ENCODE measurements at places on chromosomes 6 and 20. TPM values are rescaled to one million over a fixed set of nuclear protein-coding genes. Genes with fewer than 3 reads are reported as not detected.

The PAX1 gene
- not detected for total RNA-seq

DNA sequence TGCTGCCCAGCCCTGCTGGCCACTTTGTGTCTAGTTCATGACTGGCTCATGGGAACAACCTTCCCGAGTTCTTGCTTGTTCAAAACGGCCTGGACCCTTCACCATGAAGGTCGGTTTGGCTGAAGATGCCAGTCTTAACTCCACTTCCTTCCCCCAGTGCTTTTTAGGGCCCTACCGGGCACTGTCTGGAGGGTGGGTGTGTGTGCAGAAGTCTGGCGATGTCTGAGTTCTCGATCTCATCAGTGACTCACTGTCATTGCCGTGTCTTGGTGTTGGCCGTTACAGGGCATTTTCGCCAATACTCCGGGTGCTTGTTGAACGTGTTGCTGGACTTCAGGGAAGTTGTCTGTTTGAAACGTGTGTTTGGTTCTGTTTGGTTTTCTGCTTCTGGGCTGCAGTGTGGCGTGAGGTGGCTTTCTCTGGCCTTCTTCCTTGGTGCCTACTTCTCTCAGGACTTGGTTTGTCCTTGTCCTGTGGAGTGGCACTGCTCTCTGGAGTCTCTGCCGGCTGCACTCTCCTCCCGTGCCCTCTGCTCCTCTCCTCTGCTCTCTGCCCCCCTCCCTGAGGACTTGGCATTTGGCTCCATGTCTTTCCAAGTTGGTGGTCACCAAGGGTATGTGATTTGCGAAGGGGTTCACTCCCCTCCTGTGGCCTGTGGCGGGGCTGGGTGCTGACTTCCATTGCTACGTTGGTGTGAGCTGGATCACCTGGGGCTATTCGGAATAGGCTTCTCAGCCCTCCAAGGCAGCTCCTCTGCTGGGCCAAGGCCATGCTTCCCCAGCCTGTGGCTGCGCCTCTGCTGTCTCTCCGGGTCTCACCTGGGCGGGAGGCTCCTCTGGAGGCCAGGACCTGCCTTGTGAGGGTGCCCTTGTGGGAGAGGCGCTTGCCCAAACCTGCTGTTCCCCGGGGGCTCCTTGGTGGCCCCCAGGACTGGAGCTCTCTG is 38.2 kb downstream of the PYGB start:
- DNase-seq: peak; percentile 4
- H3K27ac ChIP-seq: no peak overlapping the region

DNA sequence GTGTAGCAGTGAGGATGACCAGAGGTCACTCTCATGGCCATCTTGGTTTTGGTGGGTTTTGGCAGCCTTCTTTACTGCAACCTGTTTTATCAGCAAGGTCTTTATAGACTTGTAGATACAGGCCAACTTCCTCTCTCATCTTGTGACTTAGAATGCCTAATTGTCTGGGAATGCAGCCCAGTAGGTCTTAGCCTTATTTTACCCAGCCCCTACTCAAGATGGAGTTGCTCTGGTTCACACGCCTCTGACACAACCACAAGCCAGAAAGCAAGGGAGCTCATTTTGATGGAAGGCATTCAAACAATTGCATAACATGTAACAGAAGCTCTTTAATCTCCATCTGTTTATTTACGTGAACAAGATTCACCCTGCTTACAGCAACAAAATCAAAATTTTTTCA is 492.0 kb upstream of the SULF2 start:
- H3K4me3 ChIP-seq: no peak overlapping the region
- peaks cover 14% of the 10 kb centered on the region for H3K4me1 ChIP-seq
- no peaks in the 10 kb centered on the region for H3K27me3 ChIP-seq

DNA sequence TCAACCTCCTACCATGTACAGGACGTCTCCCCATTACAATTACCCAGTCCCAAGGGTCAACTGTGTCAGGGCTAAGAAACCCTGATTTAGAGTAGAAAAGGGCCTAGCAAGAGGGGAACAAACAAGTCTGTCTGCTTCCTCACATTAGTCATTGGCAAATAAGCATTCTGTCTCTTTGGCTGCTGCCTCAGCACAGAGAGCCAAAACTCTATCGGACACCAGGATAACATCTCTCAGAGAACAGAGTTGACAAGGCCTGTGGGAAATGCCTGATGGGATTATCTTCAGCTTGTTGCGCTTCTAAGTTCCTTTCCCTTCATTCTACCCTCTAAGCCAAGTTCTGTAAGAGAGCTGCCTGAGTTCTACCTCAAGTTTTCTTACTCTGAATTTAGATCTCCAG is 19.0 kb upstream of the VSX1 start:
- no peak overlapping the region for H3K27ac ChIP-seq
- H3K27me3 ChIP-seq: no peaks in the 10 kb centered on the region
- no peaks in the 10 kb centered on the region for H3K4me1 ChIP-seq
- no peak for DNase-seq

The TSHZ2 gene
- 2.6 TPM for total RNA-seq

- no peak overlapping the region for H3K4me3 ChIP-seq
- H3K36me3 ChIP-seq: no peaks in the 10 kb centered on the region
- no peaks in the 10 kb centered on the region for H3K27me3 ChIP-seq
- no peak for DNase-seq
- H3K4me1 ChIP-seq: no peaks in the 10 kb centered on the region
- no peak overlapping the region for H3K27ac ChIP-seq
These were observed 429.5 kb upstream of the ARID1B start for GRCh38 chr6:156347656-156348055.

- no peaks in the 10 kb centered on the region for H3K4me1 ChIP-seq
- H3K27me3 ChIP-seq: no peaks in the 10 kb centered on the region
- peaks cover 92% of the 10 kb centered on the region for H3K36me3 ChIP-seq
- H3K27ac ChIP-seq: no peak overlapping the region
These were observed 555.5 kb downstream of the UTRN start for GRCh38 chr6:144840619-144841018.

The C6orf58 gene
- not detected for total RNA-seq

- no peaks in the 10 kb centered on the region for H3K27me3 ChIP-seq
- H3K27ac ChIP-seq: peak overlapping the region; percentile 82
- H3K4me3 ChIP-seq: no peak overlapping the region
- peaks cover 74% of the 10 kb centered on the region for H3K4me1 ChIP-seq
- H3K36me3 ChIP-seq: peaks cover 5% of the 10 kb centered on the region
- no peak for DNase-seq
These were observed 17.6 kb downstream of the NEDD9 start for GRCh38 chr6:11214901-11215300.

DNA sequence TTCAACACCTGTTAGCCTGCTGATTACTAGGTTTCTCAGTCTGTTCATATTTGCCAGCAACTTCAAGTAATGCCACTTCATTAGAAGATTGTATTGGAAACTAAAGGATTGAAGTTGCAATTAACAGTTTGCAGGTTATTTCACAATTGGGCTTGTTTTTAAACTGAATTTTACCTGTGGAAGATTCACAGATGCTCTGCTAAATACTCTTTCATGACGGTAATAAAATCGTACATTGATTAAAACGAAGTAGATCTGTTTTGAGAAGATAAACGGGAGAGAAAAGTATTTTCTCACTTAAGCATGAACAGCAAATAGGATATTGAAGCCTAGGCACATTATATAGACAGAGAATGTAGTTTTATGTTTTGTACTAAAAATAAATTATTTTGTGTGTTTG is 1.6 kb downstream of the RNF182 start:
- no peak overlapping the region for H3K4me3 ChIP-seq
- no peak for DNase-seq
- no peaks in the 10 kb centered on the region for H3K36me3 ChIP-seq
- no peak overlapping the region for H3K27ac ChIP-seq

DNA sequence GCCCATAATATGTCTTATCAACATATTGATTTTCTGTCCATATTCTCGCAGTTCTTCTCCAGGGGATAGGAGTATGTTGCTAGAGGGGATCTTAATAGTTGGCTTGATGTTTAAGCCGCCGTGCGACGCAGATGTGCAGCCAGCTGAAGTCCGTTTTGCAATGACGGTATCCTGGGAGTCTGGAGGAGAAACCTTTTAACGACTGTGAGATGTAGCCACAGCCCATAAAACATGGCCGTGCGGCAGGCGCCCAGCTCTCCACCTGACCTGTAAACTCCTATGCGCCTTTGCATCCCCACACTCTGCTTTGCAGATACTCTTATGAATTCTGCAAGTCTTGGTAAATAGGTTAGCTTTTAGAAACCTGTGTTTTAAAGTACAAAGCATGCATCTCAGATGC is 36.9 kb downstream of the BMP6 start:
- no peaks in the 10 kb centered on the region for H3K36me3 ChIP-seq
- no peak for DNase-seq
- no peak overlapping the region for H3K27ac ChIP-seq
- H3K4me3 ChIP-seq: no peak overlapping the region
- no peaks in the 10 kb centered on the region for H3K4me1 ChIP-seq

GRCh38 chr6:78222226-78222625 is 569.4 kb downstream of the MEI4 start:
- H3K36me3 ChIP-seq: no peaks in the 10 kb centered on the region
- H3K27ac ChIP-seq: no peak overlapping the region
- H3K4me1 ChIP-seq: no peaks in the 10 kb centered on the region
- H3K4me3 ChIP-seq: no peak overlapping the region
- H3K27me3 ChIP-seq: no peaks in the 10 kb centered on the region

The TMEM14A gene
- total RNA-seq: 13.5 TPM

DNA sequence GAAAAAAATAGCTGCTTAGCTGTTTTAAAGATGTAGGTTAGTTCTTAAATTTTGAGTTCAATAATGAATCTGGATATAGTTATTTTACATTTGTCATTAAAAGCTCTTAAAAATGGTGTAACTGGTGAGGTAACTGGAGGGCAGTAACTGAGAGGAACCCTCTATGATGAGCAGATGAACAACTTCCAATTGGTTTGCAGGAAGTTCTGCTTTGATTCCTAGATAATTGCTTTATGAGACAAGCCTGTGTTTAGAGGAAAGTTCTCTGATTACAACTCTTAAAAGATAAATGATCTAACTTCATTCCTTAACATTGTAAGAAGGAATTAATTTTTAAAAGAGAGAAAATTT is 8.5 kb downstream of the MYLIP start:
- DNase-seq: no peak
- no peak overlapping the region for H3K4me3 ChIP-seq
- peaks cover 82% of the 10 kb centered on the region for H3K4me1 ChIP-seq

The LAMA2 gene
- 177 TPM for total RNA-seq
